Iris pigment epithelial cell (primary cell): ENCODE measurements at places on chromosomes 5 and 9.

DNA sequence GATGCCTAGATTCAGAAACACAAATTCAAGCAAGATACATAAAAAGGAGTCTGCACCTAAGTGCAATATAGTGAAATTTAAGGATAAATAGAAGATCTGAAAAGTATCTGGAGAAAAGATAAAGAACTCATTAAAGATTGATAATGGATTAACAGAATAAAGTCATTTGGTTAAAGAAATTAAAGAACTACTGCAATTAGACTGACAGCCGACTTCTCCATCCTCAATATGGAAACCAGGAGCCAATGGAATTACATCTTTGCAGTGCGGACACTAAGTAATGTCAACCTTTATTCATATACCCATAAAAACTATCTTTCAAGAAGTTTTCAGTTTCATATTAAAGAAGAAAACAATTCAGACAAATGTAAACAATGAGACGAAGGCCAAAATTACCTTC is 81.0 kb downstream of the MRPL36 start:
- DNase-seq: peak; percentile 8

- DNase-seq: no peak
These were observed 56.3 kb downstream of the GPR21 start for GRCh38 chr9:123089790-123090189.

DNA sequence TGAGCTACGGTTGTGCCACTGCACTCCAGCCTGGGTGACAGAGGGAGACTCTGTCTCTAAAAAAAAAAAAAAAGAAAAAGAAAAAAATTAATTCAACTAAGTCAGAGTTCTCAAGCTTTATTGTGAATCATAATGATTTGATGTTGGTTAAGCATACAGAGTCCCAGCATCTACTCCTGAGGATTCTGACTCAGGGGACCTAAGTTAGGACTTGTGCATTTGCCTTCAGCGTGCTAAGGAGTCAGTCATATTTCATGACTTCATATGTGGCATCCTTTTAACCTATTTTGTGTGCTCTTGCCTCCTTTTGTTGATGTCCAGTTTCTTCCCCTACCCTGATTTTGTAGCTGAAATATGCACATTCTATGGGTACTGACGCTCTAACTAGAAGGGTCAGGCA is 2.9 kb downstream of the MYOZ3 start:
- DNase-seq: no peak

DNA sequence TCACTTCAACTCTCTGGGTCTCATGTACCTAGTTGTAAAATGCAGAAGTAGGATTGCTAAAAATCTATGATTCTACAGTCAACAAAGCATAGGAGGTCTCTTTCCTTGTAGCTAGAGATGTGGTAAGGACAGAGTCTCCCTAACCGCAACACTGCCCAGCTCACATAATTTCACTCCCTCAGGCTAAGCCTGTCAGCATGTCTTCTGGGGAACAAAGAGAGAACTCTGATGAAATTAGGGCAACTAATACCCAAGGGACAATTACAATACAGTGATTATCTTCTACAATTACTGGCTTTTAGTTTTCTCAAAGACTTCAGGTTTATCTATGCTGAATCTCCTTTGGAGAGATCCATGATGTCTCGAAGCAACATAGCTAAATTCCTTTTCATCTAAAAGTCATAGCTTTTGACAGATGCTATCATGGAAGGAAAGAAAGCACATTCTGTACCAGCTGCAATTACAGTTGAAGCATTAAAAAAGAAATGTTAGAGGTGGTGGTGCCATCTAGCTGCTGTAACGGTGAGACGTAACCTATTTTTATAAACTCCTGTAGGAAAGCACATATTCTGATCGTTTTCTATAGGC is 141.1 kb upstream of the TARS1 start:
- peak; percentile 75 for DNase-seq

DNA sequence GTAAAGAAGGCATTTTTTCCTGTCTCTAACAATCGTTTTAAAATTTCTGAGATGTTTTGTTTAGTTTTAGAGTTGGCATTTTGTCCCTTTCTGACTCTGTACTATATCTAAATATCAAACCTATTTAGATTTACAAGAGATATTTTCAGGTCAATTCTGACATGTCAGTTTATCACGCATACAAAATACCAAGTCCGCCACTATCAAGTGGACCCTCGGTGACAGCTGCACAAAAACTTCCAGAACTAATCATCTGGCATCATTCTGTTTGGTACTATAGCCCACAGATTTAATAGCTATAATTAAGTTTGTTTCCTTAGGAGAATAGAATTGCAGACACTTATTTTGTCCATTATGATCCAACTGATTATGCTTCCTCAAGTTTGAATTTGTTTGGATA is 1278.2 kb downstream of the CDH12 start:
- DNase-seq: no peak

- peak; percentile 49 for DNase-seq
These were observed 292.6 kb upstream of the DAB2 start for GRCh38 chr5:39717176-39717897.

DNA sequence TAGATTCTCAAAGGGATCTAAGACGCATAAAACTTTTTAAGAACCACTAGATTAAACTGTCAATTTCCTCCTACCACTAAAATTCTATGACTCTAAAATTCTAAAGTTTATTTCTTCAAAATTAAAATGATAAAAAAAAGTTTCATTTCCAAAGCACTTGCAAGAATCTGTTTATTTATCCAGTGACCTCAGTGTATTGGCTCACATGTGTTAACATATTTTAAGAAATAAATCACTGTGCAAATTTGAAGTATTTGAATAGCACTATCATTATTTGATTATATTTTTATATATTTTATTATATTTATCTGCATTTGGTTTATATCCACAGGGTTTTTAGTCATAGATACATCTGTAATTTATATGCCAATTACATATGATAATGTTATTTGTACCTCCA is 62.2 kb upstream of the SLC12A2 start:
- DNase-seq: peak; percentile 49

DNA sequence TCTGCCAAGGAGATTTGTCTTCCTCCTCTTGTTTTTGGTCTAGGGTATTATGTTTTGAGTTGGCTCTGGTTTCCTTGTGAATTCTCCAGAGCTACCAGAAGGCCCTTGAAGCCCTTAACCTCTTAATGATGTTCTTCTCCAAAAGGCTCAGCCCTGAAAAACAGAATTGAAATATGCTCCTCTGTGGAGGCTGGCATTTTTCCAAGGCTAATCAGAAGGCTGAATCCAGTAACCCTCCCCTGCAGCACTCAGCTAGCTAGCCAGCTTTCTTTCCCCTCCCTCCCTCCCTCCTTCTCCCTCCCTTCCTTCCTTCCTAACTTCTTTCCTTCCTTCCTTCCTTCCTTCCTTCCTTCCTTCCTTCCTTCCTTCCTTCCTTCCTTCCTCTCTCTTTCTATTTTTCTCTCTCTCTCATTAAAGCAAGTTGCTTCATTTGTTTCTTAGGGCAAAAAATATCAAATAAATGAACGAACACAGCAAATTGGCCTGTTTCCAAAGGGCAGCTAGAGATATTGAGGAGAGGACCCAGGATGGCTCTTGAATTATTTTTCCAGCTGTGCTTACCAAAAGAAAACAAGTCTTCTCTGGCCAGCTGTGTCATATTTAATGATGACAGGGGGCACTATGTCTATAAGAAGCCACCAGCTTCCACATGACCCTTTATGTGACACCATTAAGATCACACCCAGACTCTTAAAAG is 38.7 kb downstream of the JAKMIP2 start:
- DNase-seq: no peak

DNA sequence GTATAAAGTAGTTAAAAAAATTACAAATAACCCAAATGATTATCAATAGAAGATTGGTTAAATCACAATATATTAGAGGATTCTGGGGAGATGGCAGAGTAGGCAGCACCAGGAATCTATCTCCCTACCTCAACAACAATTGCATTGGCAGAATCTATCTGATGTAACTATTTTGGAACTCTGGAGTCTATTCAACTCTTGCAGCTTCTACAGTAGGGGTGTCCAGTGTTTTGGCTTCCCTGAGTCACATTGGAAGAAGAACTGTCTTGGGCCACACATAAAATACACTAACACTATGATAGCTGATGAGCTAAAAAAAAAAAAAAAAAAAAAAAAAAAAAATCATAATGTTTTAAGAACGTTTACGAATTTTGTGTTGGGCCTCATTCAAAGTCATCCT is 29.2 kb upstream of the ECM2 start:
- DNase-seq: peak; percentile 11

DNA sequence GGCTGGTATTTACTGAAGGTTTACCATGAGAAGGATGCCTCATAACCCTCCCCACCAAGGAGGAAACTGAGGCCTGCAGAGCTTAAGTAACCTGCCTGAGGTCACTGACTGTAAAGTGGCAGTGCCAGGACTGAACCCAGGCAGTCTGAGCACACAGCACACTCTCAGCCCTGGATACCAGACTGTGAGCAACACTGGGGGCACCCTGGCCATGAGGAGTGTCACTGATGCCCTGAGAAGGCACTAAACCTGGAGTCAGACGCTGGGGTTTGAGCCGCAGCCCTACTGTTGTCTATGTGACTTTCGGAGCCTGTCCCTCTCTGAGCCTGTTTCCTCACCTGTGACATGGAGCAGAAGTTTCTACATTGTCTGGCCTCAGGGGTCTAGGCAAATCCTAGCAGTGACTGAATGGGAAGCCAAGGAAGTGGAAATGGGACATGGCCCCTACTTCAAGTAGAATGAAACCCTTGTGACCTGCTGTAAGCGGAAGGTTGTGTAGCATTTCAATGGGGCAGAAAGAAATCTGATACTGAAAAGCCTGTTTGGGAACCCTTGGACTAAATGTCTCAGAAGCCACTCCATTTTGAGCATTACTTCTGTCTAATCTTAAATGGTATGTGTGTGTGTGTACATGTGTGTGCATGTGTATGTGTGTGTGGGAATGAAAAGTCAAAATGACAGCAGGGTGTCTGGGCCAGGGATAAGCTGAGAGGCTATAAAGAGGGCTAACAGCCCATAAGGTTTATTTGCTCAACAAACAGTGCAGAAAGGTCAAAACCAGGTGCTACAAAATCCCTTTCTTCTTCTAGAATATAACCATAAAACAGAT is 36.0 kb downstream of the B4GALT1 start:
- no peak for DNase-seq

DNA sequence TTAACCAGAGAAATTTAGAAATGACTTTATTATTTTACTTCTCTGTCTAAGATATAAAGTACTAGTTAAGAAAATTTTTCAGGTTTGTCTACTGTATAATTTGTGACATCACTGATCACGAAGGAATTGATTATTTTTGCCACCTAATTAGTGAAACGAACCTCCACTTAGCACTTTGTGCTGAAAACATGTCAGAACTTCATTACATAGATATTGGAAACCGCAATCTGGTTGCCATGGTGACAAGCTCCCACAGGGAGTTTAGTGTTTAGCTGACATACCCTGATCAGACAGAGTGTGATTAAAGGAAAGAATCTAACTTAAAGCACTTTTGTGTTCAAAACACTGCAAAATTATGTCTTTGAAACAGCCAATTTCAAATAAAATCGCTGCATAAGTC is 668.4 kb upstream of the CCNG1 start:
- DNase-seq: no peak

DNA sequence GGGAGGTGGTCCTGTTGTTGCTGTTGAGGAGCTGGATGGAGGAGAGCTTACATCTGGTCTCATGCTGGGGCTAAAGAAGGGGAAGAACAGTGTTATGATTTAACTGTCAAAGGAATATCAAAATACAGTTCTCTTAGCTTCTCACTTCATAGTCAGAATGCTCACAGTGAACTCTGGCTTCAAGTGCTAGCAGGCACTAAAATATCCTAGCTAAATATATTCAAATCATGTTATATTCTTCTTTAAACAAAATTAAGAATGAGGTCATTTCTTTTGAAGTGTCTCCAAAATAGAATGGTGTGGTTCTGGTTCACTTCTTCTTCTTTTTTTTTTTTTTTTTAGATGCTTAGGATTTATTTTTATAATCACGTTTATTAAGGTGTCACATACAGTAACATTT is 89.4 kb downstream of the NR3C1 start:
- DNase-seq: no peak

DNA sequence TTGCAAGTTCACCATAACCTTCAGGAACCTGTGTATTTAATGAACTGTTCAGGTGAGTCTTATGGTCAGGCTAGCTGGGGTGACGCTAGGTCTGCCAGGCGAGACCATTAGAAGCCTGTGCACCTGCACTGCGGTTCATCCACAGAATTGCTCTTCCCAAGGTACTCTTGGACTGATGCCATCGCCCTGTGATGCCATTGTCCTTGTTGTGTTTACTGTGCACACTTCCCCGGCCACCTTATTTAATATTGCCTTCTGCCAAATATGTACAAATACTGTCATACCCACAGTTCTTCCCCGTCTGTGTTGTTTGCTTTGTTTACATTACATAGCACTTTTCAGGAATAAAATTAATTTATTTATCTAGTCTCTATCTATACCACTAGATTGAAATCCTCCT is 66.3 kb downstream of the RCL1 start:
- DNase-seq: no peak

DNA sequence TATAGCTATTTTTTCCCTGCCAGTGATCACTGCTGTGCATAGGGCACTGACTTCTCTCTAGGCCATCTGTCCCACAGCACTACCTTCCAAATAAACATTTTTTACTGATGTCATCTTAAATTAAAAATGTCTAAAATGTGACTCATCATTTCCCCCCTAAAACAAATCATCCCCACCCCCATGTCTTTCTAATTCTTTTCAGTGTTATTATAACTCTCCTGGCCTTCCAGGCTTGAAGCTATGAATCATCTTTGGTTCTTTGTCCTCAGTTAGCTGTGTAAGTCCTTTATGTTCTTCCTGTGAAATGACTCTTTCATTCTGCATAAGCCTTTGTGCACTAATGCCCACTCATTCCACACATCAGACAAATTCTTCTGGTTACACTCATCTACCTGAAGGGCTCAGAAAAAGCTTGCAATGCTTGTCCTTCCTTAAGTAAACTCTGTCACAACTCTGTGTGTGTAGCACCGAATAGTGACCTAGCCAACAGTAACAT is 78.1 kb downstream of the CFAP95 start:
- DNase-seq: peak; percentile 86

DNA sequence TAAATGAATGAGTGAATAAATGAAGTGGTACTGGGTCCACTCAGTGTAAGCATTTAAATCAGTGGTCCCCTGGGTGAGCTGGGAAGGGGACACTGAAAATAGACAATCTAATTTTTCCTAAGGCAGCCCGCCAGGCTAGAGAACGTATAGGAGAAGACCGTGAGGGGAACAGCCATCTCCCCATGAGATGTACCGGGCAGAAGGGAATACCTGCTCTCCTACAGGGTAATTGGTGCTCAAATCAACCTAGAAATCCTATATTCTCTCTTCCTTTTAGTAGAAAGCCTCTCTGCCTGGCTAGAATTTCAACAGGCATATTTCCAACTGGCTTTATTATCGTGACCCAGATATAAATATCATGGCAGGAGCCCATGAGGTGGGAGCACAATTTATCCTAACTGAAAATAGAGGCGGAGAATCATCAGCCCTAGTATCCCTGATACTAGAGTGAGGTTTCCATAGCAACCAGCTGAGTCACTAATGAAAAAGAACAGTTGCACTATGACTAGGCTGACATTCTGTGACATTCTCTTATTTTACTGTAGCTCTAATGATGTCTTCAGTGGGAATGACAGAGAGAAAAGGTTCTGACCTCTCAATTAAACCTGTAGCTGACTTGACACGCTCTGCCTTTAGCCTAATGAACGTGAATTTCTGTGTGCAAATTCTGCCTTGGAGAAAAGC is 96.5 kb upstream of the CAST start:
- peak; percentile 84 for DNase-seq
